ENCODE measurements at places on chromosomes 12 and 14.
A peak's percentile ranks its signal among the peaks of the same experiment; 100 is the strongest.

- no peak for DNase-seq
These were observed 413.5 kb upstream of the STXBP6 start for GRCh38 chr14:25463480-25463879.

GRCh38 chr12:26282339-26282940 lies 87.1 kb downstream of the SSPN start:
- DNase-seq, result no peak

DNA sequence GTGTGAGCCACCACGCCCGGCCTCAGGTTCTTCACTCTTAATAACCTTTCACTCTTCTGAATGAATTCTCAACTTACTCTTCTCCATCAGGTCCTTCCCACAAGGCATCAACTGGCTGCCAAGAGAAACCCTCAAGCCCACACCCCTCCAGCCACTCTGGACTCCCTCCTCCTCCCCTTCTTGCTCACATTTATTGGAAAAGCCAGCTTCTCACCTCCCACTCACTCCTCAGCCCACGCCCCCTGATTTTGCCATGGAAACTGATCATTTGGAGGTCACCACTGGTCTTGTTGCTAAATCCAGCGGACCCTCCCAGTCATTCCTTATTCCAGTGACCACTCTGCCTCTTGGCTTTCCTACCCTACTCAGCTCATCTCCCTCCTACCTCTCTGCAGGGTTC lies 17.4 kb upstream of the ACVR1B start:
- DNase-seq, result no peak

GRCh38 chr12:120290609-120291305 lies 946 bp downstream of the RNU4-2 start:
- DNase-seq, result no peak

- no peak for DNase-seq
These were observed 113.8 kb upstream of the CCDC175 start for GRCh38 chr14:59690426-59690825.

DNA sequence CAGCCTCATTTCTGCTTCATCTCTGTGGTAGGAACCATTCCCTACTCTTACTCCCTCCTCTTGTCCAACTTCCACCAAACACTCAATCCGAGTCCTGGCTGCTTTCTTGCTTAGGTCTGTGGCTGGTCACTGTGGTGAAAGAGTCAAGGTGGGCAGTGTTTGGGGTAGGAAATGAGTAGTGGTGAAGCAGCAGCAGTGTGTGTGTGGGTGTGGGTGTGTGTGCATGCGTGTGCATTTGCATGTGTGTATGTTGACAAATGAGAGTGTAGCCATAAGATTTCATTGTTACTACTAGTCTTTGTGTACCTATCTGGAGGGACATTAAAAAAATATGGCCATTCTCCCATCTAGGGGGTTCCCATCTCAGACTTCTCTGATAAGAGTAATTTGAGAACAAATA lies 78.6 kb upstream of the SCN8A start:
- no peak for DNase-seq

DNA sequence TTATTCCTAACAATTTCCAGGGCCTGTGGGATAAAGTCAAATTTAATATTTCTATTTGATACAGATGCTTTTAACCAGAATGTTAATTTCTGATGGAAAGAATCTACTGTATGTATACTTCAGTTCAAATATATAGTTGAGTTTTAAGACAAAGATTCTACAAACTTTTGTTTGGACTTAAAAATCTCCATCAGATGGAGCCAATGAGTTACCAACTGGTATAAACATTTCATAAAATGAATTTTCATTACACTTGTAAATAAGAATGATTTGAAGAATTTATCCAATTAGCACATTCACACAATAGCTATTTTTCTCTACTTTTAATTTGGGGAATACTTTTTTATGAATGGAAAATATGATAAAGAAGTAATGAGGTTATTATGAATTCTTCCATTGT lies 425.2 kb upstream of the MIS18BP1 start:
- no peak for DNase-seq

GRCh38 chr14:21098076-21098891 lies at the start of gene ZNF219:
TSS of gene ZNF219 (minus strand) at chr14:21098655. CDS start at chr14:21093591, 5,064 bp downstream.
- DNase-seq, result no peak

DNA sequence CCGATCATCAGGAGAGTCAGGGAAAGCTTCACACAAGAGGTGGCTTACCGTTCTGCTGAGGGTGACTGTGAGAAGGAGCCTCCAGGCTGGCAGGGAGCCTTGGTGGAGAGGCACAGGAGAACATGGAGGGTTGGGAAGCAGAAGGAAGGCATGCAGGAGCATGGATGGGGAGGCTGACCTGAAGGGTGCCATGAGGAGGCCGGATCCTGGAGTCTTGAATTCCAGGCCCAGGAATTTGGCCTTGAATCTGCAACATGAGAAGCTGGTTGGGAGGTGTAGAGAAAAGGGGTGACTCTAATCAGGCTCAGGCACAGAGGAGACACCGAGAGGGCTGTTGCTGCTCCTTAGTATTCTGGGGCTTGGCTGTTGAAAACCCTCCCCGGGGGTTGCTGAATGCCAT lies 130.2 kb downstream of the PELI2 start:
- DNase-seq, result no peak

- no peak for DNase-seq
These were observed 7.8 kb upstream of the NEK9 start for GRCh38 chr14:75134644-75135043.

- no peak for DNase-seq
These were observed 34.2 kb downstream of the CCDC88C start for GRCh38 chr14:91383439-91383838.

GRCh38 chr12:90128526-90128925 lies 419.9 kb upstream of the ATP2B1 start:
- no peak for DNase-seq

- DNase-seq, result no peak
These were observed 53.8 kb downstream of the PHETA1 start for GRCh38 chr12:111314953-111315539.

- no peak for DNase-seq
These were observed 304.7 kb downstream of the RMST start for GRCh38 chr12:97767347-97767746.

GRCh38 chr12:66270613-66271012 lies 31.7 kb upstream of the HELB start:
- no peak for DNase-seq

DNA sequence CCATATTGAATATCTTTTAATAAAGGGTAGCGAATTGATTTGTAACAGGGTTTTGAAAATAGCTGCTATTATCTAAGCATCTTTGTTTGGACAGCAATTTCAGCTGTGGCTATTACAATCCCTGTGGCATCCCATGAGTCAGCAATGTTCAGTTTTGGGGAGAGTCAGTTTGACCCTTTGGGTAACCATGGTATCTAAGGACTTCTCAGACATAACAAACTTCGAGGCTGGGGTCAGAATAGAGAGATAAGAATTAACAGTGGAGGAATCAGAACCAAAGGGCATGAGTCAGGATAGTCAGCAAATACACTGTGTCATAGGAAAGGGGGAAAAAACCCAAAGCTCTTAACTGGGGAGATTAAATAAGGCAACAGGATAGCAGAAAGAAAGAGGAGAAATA lies 11.7 kb upstream of the PTHLH start:
- DNase-seq, result no peak

DNA sequence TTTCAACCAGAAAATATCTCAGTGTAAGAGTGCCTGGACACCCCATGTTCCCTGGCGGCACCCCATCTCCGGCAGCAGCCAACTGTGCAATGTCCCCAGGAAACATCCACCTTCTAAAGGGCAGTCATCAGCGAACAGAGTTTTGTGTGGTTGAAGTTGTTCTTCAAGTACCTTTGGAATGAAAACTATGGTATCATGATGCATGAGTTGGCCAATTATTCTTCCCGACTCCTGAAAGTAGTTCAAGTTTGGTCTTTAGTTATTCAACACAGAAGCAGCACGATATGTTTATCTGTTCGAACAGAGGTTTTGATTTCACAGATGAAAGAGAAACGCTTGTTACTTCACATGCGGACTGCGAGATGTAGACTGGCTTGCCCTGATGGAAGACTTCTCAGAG lies 21.1 kb upstream of the TTC7B start:
- no peak for DNase-seq

- no peak for DNase-seq
These were observed 19.9 kb upstream of the CTDSP2 start for GRCh38 chr12:57866308-57867019.

GRCh38 chr12:49109641-49110463 lies 795 bp downstream of the LMBR1L start:
- no peak for DNase-seq

- DNase-seq, result no peak
These were observed 30.2 kb upstream of the DYRK2 start for GRCh38 chr12:67618303-67618702.

DNA sequence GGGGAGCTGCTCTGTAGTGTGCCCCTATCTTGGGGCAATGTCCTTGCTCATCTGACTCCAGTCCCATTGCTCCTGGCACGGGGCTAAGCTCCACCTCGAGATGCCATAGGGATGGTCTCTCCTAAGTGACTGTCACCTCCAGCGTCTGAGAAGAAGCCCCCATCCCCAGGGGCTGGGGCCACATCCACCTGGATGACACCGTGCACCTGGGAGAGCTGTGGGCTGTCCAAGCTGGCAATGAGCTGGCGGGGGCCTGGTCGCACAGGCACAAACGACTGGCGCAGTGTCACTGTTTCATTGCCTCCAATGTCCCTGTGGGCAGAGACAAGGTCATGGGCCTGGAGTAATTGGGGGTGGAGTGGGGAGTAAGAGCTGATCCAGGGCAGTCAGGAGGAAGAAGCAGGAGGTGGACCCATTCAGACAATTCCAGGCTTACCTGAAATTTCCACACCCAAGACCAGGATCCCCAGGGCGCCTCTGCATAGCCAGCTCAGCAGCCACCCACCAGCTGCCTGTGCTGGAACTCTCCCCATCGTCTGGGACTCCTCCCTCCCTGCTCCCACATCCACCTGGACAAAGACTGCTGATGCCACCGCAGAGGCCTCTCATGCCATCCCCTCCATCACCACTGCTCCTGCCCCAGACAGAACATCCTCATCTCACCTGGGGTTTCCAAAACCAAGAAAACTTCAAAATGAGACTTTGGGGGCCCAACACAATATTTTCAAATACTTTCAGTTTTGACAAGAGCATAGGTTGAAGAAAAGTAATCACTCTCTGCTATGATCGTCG lies 7.0 kb upstream of the TINF2 start:
- DNase-seq, result no peak

GRCh38 chr12:16389594-16389993 lies 42.1 kb downstream of the MGST1 start:
- no peak for DNase-seq

DNA sequence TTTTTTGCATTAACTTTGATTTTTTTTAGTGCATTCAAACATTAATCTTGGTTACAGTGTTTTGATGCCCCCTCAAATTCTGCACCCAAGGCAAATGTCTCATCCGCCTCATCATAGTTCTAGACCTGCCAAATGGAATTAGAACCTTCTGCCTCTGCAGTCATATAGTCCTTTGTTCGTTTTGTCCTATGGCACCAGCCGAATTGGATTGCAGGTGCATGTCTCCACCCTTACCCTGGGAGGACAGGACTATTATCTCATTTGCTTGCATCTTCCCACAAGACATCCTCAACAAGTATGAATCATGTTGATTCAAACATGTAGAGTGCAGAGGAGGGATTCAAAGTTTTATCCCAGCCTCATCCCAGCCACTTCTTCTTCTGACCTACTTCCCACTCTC lies 579.1 kb downstream of the VRK1 start:
- DNase-seq, result no peak

DNA sequence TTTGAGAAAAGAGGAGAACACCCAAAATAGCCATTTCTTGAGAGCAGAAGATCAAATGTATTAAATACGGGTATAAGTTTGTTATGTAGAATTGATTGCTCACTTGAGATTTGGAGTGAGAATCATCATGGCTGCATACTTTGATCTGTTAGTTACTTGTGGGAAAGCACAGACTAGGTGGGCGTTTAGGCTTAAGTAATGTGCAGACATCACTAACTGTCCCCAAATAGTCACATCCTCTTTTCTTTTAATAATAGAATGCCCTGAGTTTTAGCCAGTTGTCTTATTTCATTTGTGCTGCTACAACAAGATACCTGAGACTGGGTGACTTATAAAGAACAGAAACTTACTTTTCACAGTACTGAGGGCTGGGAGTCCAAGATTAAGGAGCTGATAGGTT lies 14.3 kb upstream of the GTF2A1 start:
- DNase-seq, result no peak

DNA sequence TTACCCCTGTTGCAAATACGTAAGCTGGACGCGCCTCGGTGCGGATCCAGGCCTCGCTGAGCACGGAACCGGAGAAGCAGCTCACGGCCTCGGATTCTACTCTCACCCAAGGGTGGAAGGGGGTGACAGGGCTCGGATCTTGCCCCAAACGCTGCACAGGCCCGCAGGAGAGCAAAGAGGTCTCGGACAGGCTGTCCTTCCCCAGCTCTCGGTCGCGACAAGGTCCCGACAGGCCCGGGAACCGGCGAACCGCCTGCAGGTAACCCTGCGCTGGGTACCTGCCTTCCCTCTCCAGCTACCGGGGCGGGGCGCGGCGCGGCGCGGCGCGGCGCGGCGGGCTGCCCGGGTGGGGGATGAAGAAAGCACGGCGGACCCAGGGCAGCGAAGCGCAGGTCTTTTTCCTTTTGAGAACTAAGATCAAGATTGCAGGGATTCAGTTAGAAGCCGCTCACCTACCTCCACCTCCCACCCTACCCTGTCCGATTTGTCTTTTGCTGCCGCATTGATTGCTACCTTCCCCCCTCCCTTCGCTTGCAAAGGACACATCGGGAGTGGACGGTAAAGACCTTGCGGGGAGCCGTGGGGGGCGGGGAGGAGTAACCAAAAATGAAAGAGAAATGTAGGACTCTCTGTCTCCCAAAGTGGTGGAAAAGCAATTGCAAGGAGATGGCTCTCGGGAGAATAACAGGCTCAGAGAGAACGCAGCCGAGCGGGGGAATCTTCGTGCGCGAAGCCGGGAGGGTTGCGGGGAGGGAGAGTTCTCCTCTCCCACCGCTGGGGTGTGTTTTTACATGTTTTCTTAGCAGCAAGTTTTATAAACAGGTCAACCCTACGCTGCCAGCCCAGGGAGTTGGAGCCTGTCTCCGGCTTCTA lies 8.4 kb upstream of the TBX3 start:
- DNase-seq, result no peak

DNA sequence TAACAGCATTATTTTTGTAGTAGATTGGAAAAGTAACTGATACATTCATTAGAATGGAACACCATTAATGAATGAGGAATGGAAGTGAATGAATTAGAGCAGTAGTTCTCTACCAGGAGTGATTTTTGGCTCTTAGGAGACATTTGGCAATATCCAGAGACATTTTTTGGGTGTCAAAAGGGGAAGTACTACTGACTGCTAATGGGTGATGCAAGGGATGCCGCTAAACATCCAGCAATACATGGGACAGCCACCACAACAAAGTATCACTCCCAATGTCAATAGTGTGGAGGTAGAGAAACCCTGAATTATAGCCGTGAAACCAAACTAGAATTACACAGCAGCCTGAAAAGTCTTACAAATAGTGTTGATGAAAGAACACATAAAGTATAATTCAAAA lies 1.5 kb downstream of the CHURC1 start:
- no peak for DNase-seq

GRCh38 chr12:54993181-54993835 lies 8.7 kb upstream of the TESPA1 start:
- peak; percentile 72 for DNase-seq

GRCh38 chr14:24693983-24694382 lies 60.0 kb upstream of the GZMB start:
- no peak for DNase-seq
